Body of pancreas (tissue), 4 donors: ENCODE measurements at places on chromosomes 7 and 10.

GRCh38 chr10:89738551-89739209 is 37.3 kb downstream of the KIF20B start:
- no peak for DNase-seq

DNA sequence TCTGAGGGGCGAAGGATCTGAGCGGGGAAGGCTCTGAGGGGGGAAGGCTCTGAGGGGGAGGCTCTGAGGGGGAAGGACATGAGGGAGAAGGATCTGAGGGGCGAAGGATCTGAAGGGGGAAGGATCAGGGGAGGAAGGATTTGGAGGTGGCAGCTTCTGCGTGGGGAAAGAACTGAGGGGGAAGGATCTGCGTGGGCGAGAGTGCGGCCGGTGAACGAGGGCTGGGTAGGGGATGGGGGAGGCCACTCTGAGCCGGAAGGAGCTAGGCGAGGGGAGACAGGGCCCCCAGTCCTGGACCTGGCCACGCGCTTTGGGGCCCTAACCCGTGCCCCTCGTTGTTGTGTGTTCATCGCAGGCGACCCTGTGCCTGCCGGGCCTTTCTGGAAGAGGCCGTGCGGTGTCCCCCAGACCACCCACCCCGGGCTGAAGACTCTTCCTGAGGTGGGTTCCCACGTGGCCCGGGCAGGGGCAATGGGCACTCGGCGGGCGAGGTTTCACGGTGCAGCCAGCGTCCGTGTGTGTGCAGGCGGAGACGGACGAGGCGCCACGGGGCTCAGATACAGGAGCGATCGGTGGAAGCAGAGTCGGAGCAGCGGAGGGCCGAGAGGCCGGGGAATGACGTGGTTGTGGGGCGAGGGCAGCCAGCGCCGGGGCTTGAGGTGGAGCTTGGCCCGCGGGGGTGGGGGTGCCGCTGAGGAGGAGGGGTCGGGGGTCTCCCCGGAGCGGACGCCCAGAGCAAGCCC is 2.0 kb downstream of the CALY start:
- no peak for DNase-seq

- no peak for DNase-seq
Observed at GRCh38 chr10:94115725-94116124, 122.0 kb downstream of the PLCE1 start.

GRCh38 chr10:56991591-56992069 is 630.6 kb upstream of the ZWINT start:
- no peak for DNase-seq

DNA sequence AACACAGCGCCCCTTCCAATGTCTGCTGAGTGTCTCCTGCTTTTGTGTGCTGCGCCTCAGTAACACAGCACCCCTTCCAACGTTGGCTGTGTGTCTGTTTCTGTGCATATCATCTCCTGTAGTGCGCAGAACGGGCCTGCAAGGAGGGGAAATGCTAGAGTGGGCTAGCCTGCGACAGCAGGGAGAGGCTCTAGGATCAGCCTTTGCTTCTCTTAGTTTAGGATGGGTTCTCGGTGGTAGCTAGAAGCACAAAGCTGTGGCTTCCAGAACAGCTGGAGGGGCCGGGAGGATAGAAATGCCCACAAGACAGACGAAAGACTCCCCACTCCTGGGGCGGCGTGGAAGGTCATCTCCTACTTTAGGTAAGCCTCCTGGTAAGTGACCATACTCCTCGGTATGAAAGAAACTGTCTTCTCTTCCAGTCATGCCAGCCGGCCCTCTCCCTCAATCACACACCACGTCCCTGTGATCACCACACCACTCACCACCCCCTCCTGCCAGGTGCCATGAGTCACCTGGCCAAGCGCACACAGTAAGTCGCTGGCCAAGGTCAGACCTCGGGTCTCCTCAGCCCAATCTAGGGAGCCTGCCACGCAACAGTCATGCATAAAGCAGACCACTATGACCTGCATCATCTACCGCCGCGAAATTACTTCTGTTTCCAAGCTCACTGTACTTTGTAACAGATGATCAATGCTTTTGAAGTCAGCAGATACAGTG is 4.8 kb downstream of the PITRM1 start:
- DNase-seq, result no peak

GRCh38 chr10:104447906-104448305 is 94.3 kb downstream of the CFAP58 start:
- DNase-seq, result no peak

DNA sequence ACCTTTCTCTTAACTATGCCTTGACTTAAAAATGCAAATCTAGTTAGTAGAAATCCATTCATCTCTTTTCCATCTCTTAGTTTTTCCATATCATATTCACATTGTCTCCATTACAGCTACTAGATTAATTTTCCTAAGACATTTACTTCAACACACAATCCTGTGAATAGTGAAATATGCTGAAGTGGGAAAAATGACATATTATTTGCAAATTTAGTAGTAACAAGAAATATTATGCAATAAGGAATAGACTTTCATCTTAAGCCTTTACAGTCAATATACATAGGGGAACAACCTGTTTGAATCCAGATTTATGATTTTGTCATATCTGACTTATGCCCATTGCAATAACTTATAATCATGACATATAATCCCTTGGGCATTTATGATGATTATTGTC is 277.0 kb upstream of the IMMP2L start:
- DNase-seq, result no peak
